ENCODE measurements at places on chromosomes 16 and 17.

- no peak for DNase-seq
These were observed 103.4 kb downstream of the IRF8 start for GRCh38 chr16:86002178-86002900.

- no peak for DNase-seq
These were observed 105.5 kb downstream of the KPNA2 start for GRCh38 chr17:68141050-68141449.

DNA sequence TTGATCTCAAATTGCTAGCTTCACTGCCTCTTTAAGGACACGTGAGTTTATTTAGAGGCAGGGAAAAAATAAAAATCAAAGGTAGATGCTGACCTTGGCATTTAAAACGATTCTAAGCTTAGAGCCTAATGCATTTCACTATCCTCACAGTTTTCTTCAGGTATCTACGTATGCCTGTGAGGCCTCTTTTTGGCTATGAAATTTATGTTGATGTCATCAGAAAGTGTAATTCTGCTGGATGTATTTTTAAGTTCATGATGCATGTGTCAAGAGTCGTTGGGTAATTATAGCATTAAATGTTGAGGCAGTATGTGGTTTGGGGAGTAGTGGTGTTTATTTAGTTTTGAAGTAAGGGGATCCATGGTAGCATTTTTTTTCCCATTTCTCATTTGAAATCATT lies 4.2 kb upstream of the KRTAP3-2 start:
- no peak for DNase-seq

- DNase-seq: peak; percentile 7
These were observed at the start of gene MC1R for GRCh38 chr16:89918453-89919347. Gene MC1R (plus strand): TSS chr16:89918862. CDS start chr16:89919259, 397 bp downstream.

- DNase-seq: no peak
These were observed 3.4 kb upstream of the RASD1 start for GRCh38 chr17:17499402-17500145.

- DNase-seq: no peak
These were observed 84.8 kb upstream of the PLEKHM1 start for GRCh38 chr17:45575126-45575885.

DNA sequence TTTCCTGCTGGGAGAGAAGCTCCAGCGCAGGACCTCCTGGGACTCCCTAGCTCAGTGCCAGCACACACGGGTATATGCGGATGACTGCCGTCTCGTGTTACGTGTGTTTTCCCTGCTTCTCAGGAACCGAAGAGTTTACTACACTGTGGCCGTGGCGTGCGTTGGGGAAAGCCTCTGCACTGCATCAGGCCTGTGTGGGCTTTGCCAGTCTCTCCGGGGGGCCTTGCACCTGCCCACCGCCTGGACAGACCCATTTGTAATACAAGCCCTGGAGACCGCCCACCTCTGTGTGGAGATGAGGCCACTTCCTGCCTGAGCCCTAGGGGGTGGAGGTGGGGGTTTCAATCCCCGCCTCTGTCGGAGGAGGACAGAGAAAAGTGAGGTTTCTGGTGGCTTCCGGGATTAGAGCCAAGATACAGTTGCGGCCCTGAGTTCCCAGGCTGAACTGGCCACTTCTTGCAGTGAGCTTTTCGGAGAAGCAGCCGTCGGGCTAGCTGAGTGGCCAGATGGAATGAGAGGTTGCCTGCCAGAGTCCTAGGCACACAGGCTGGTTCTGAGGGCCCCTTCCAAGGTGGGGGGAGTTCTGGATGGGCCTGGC lies 43.4 kb upstream of the GSE1 start:
- DNase-seq: no peak

Measured in hypothalamus (tissue), 51 donors.